GM12891 (cell line): ENCODE measurements at places on chromosomes 13 and 19.

- DNase-seq = no peak
Measured at GRCh38 chr13:41696163-41697003, 239.0 kb downstream of the RGCC start.

GRCh38 chr19:591099-591958, 1.6 kb downstream of the HCN2 start:
- no peak for DNase-seq

GRCh38 chr19:44951179-44952159, 3.7 kb upstream of the CLPTM1 start:
- DNase-seq = peak; percentile 59

DNA sequence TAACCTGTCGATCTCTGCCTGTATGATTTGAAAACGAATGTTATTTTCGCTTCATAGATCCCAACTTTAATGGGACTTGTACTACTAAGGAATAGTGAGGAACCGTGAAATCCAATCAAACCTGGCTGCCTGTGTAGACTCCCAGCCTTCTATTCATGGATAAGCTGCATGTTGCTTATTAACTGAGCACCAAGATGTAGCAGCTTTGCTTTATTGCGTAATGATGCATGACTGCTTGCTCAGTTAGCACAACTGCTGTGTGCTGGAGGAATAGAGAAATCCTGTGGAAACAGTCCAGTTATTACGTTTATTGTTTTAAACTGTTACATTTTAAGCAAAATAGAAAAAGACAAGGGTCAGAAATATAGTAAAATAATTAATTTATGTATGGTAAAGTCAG, 108.2 kb downstream of the SHISA2 start:
- DNase-seq = no peak

GRCh38 chr13:27751953-27752532, 40.2 kb upstream of the GSX1 start:
- no peak for DNase-seq
